ENCODE measurements at places on chromosomes 6 and 20.

DNA sequence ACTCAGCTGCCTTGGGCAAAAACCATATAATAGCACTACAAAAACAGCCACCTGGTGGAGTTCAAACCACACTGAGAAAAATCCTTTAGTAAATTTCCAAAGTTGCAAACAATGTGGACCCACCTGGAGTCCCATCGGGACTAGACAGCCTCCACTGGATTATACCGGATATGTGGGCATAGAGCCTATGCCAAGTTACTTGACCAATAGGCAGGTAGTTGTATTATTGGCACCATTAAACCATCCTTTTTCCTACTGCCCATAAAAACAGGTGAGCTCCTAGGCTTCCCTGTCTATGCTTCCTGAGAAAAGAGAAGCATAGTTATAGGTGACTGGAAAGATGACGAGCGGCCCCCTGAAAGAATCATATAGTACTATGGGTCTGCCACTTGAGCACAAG, 51.7 kb upstream of the ADGRF4 start:
- DNase-seq, result no peak

DNA sequence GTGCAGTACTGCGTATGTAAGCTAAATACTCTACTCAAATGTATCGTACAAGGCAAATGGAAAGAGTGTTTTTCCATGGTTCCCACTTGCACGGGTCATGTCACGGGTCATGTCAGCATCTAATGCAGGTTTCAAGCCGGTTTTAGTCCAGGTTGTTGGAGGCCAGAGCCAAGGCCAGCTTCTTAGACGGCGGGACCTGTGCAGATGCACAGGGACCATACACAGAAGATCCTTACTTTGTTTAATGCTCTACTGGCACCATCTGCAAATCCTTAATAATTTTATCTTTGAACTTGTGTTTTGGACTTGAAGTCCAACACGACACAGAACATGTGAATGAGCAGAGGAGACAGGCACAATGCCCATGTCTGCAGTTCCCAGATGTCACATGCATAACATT, 42.7 kb downstream of the SOD2 start:
- no peak for DNase-seq

GRCh38 chr6:75563032-75563431, 38.6 kb upstream of the SENP6 start:
- DNase-seq, result no peak

GRCh38 chr6:29676981-29677601, 3.9 kb downstream of the ZFP57 start:
- no peak for DNase-seq

GRCh38 chr6:78832091-78832808, 35.1 kb upstream of the IRAK1BP1 start:
- no peak for DNase-seq

DNA sequence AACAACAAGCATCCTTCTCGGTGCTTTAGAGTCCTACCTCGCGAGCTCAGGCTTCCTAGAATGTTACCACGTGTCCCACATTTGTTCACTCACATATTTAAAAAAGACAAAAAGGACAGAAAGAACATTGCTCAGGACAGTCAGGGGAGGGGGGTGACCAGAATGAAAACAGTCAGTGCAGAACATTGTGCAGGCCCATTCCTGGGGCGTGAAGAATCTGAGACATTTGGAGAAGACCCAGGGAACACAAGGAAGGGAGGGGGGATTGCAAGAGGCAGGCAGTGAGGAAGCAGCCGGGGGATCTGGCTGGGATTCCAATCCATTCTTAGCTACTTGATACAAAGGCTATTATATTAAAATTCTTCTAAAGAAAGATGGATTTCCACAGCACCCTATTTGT, 270.4 kb upstream of the CITED2 start:
- no peak for DNase-seq

GRCh38 chr6:166618251-166618650, 8.8 kb downstream of the RPS6KA2 start:
- no peak for DNase-seq
